ENCODE measurements at places on chromosomes 11 and 22.

DNA sequence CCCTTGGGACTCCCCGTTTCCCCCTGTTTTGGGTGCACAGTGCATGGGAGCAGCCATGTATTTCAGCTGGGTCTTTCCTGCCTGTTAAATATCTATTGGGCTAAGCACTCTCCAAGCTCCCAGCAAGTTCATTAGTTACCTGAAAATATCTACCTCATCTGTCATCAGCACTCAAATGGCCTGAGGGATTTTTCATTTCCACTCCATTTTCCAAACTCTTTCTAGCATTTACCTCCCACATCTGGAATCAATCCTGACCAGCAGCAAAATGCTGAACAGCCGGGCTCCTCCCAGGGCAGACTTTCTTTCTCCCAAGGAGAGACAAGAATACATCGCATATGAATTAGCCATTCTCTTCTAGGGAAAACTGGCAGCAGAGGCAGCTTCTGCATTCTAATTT lies 273.5 kb upstream of the MPPED2 start:
- peak; percentile 63 for DNase-seq

- no peak for DNase-seq
Measured at GRCh38 chr11:27174672-27175210, 134.1 kb downstream of the BBOX1 start.

GRCh38 chr11:114366331-114367243 lies 33.7 kb downstream of the C11orf71 start:
- no peak for DNase-seq

DNA sequence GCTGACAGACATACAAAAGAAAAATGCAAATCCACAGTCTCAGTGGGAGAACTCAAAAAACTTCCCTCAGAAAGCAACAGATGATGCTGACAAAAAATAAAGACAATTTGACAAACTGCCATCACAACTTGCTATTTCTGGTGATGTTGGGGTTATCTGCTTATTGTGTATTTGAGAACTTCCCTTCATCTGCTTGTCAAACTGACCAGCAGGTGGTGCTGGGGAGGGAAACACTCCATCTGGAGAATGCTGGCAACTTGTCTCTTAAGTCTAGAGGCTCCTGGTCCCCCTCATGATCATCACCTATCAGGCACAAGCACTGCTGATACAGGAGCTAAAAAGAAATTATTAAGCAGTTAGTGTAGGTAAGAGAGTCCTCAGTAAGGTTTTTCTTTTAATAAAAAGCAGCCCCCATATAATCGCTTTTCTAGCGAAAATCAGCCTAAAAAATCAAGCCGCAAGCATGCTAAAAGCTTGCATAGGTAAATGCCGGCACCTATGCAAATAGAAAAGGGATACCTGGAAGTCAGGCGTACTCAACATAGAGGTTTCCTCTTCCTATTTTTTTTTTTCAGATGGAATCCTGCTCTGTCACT lies 9.8 kb upstream of the FAM111B start:
- DNase-seq, result peak; percentile 65

GRCh38 chr11:35049859-35050531 lies 89.0 kb upstream of the CD44 start:
- no peak for DNase-seq

DNA sequence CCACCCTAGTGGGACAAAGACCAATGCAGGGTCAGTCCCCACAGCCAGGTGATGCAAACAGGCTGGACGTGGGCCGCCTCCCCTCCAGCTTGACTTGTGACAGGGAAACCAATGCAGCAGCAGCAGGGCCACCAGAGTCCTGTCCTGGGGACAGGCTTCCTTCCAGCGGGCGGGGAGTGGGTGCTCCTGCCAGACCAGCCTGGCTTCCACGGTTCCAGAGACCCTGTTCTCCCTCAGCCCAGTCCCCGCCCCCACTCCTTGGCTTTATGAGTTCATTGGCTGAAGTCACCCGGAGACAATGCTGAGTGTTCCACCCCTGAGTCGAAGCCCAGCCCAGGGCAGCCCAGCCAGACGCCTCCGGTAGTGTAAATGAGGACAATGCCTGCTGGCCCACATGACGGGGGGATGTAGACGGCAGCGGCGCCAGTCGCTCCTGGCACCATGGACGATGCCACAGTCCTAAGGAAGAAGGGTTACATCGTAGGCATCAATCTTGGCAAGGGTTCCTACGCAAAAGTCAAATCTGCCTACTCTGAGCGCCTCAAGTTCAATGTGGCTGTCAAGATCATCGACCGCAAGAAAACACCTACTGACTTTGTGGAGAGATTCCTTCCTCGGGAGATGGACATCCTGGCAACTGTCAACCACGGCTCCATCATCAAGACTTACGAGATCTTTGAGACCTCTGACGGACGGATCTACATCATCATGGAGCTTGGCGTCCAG lies at the start of gene TSSK2:
TSSK2 (plus strand) TSS at position 350 of the 726 bp plus-strand sequence; CDS start at position 442, 92 bp downstream.
- DNase-seq, result no peak

GRCh38 chr11:127713226-127713625 lies 712.7 kb upstream of the KIRREL3 start:
- DNase-seq, result no peak

GRCh38 chr22:39089928-39090327 lies 7.1 kb upstream of the APOBEC3H start:
- DNase-seq, result no peak

DNA sequence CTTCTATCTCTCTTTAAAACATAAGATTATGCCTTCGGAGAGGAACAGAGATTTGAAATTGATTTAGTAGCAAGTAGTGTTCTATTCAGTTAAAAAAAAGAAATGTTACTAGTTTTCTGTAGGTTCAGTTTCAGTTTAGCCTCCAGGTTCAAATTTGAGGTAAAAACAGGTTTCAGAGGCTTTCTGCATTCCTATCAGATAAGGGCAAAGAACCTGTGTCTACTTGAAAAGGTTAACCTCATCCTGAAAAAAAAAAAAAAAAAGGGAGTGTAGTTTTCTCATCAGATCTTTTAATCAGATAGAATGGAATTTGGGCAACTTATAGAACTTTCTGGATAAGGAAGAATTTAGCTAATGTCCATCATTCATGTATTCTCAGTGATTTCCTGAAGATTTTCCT lies 12.1 kb downstream of the C11orf97 start:
- DNase-seq, result no peak

DNA sequence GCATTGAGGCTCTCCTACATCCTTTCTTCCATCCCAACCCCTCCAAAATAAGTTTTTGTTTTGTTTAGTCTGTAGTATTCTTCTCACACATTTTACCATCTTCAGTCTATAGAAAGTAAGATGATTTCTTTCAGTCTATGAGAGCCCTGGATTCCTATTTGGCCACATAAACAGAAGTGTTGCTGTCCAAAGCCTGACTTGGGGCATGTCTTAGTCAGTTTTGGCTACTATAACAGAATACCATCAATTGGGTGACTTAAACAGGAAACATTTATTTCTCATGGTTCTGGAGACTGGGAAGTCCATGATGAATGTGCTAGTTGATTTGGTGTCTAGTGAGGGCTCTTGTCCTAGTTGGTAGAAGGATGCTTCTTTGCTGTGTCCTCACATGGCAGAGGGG lies 146.8 kb upstream of the DDI1 start:
- no peak for DNase-seq

DNA sequence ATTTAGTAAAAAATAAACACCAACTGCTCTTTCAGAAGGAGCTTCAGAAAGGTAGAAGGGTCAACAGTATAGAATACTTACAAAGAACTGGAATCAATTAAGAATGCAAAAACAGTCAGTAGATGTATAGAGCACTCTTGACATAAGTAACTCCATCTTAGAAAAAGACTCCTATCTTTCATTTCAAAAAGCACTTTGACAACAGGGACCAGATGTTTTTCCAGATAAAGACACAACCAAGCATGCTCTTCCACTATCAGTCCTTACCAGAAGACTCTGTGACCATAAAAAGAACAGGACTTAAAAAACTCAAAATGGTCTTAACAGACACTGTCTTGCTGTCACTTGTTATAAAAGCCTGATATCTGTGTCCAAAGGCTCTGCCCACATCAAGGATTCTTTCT lies 5.2 kb downstream of the SLC25A17 start:
- DNase-seq, result no peak

- DNase-seq, result no peak
Measured at GRCh38 chr22:48444320-48445112, 1383.2 kb downstream of the BRD1 start.

- no peak for DNase-seq
Measured at GRCh38 chr11:116500947-116501602, 271.7 kb downstream of the BUD13 start.

- no peak for DNase-seq
Measured at GRCh38 chr22:23166841-23167616, 13.3 kb upstream of the BCR start.

GRCh38 chr11:73507086-73507485 lies 90.8 kb downstream of the FAM168A start:
- DNase-seq, result no peak

GRCh38 chr11:133949129-133949528 lies 7.6 kb downstream of the IGSF9B start:
- DNase-seq, result no peak

DNA sequence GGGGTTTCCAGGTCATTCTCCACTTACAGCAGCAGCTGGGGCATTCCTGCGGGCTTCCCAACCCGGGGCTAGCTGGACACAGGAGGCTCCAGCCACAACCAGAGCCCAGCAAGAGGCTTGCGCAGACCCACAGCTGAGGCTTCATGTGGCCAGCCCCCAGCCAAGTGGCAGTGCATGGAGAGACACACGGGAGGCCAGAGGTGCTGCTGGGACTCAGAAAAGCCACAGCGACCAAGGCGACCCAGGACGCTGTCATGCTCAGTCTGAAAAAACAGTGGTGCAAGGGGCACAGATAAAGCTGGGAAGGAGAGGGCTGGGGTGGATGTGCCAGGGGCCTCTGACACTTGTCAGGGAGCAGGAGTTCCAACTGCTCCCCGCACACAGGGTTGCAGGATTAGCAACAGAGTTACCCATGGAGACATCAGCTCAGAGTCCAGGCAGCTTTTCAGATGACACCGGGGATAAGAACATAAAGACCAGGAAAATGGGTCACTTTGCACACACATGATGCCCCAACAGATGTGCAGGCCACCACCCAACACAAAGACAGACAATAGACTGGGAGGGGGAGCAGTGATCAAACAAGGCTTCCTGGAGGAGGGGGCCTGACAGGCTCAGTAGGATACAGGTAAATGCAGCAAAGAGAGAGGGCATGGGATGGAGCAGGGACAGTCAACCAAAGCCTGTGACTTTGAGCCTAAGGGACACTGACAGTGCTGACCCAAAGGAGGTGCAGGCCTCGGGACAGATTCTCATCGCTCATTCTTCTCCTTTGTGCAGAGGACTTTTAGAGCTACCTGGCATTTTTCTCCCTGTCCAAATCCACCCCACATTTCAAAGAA lies 6.9 kb upstream of the NEAT1 start:
- DNase-seq, result no peak

DNA sequence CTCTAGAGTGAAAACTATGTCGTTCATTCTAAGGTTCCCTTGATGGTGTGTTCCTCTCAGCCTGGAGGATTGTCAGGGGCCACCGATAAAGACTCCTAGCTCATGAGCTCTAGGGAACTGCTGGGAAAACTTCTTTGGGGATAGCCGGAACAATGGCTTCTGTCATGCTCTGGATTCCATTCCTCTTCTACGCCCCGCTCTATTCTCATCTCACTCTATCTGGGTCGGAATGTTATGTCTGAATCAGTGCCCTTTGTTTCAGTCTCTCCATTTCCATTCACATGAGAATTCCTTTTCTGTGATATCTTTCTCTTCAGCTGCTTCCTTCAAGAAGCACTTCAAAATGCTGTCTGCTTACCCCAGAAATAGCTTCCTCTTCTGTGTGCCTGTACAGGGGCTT lies 16.9 kb upstream of the SLCO2B1 start:
- DNase-seq, result no peak

DNA sequence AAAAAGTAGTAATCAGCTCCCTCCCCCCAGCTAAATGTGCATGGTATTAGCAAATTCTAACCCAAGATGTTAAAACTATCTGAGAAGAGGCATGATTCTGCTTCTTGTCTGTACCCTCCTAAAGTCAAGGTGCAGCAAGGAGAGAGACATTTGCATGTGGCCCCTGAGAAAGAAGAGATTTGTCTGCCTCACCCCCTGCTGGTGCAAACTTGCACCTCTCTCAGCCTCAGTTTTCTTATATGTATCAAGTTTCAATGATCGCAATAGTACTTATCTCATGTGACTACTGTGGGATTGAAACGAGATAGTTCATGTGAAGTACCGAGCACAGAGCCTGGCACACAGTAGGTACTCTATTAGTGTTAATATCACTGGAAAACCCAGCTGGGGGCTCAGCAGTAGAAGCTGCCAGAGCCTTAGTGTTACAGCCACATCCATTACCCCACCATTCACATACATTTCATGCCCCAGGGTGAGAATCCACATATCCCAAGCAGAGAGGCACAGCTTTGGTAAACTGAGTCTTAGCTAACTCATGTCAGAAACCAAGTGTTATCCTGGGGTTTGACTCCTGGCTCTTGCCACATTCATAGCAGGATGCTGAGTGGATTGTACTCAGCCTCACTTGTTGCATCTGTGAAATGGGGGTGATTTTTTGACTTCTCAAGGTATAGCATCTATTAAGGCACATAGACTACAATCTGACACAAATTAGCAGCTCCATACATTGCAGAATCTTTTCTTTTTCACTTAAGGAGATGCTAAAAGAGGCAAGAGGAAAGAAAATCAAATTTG lies 24.9 kb downstream of the CD44 start:
- DNase-seq, result no peak

DNA sequence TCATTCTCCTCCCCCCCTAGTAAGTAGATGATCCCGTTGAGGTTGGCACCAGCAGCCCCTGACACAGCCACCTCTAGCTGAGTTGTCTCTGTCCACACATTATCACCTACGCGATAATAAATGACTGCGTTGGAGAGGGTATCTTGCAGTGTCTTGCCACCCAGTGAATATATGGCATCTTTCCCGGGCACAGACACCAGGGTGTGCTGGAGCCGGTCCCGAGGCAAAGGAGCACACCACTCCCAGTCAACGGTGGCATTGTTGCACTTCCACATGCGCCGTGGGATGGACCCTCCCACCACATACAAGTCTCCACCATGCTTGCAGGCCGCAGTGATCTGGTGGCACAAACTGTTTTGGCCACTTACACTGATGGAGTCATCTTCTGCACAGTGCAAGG lies 5.4 kb downstream of the KBTBD4 start:
- DNase-seq, result no peak

DNA sequence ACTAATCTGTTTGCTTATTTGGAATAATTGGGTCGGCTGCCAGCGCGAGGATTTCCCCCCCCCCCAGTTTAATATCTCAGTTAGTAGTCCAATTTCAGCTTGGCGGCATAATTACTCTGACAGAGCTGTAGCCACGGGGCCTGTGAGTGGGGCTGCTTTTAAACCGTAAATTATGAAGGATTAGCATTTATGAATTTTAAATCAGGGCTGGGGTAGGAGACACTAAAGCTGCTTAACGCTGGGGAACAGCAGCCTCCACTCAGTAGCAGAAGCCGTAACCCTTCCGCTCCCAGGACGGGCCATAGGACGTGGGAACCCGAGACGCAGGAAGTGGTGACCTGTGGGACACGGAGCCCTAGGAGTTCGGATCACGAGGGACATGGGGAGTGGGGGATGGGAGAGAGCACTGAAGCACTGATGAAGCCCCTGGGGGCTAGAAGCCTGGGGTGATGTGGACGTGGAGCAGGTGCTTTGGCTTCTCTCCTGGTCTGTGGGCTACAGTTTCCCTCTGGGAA lies 66.2 kb upstream of the LMO1 start:
- DNase-seq, result no peak

GRCh38 chr22:46641811-46642266 lies 21.7 kb downstream of the GRAMD4 start:
- DNase-seq, result no peak

GRCh38 chr11:15780837-15781236 lies 575.5 kb downstream of the SOX6 start:
- no peak for DNase-seq
